Fibroblast of villous mesenchyme (primary cell): ENCODE measurements at places on chromosomes 1 and 21. TPM values are rescaled to one million over a fixed set of nuclear protein-coding genes. Genes with fewer than 3 reads are reported as not detected.
A peak's percentile ranks its signal among the peaks of the same experiment; 100 is the strongest.

GRCh38 chr1:218852527-218852926, 321.2 kb upstream of the LYPLAL1 start:
- DNase-seq: no peak

- DNase-seq: no peak
Measured at GRCh38 chr1:11463177-11463576, 15.8 kb upstream of the DISP3 start.

DNA sequence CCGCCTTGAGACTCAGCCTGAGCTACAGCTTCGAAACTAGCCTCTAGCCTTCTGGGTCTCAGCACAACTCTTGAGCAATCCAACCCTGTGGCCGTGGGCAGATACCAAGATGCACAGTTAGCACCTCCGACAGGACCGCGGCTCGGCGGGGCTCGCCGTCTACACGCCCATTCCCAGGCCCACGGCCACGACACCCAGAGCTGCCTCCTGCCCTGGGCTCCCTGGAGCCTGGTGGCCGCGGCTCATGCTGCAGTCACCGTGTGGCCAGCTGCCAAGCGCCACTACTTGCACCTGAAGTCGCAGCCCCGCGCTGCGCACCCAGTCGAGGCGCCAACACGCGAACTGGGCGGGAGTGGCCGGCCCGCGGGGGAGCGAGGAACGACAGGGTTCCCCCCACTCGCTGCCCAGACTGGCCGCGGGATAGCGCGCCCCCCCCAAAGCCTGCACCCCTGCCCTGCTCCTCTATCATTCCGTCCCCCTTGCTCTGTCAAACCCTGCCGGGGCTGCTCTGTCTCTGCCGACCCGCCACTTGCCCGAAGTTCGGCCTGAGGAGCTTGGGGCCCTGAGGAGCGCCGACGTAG, 729 bp upstream of the CDCA8 start:
- DNase-seq: peak; percentile 76

- peak; percentile 57 for DNase-seq
Measured at GRCh38 chr1:59007820-59008598, 224.2 kb upstream of the JUN start.

- DNase-seq: no peak
Measured at GRCh38 chr1:181179279-181179986, 90.9 kb downstream of the IER5 start.

- peak; percentile 36 for DNase-seq
Measured at GRCh38 chr1:108829498-108829916, 27.4 kb downstream of the AKNAD1 start.

- no peak for DNase-seq
Measured at GRCh38 chr1:162703708-162704107, 71.4 kb downstream of the DDR2 start.

GRCh38 chr1:192045131-192045530, 113.1 kb upstream of the RGS18 start:
- DNase-seq: no peak

DNA sequence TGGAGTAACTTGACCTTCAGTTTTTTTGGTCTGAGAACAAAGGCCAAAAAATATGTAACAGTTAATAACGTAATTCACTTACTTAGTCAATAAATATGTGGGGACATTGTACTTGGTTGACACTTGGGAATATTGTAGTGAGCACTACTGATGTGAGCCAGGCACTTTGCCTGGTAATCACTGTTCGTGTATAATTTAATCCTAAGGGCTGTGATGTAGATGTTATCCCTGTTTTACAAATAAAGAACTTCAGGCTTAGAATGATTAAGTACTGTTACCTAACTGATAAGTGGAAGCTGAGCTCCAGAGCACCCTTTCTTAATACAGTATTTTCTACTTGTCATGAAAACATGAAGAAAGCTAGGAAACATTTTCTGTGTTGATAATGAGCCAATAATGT, 28.0 kb downstream of the PTBP2 start:
- DNase-seq: no peak

The LY9 gene
- under 0.01 TPM in 1 of 2 replicates, not detected in the other for total RNA-seq

The CHIA gene
- total RNA-seq: not detected in 2 replicates

The ARHGAP30 gene
- total RNA-seq: under 0.01 TPM in 1 of 2 replicates, not detected in the other

The PROK1 gene
- total RNA-seq: not detected in 2 replicates

The CD2 gene
- not detected in 2 replicates for total RNA-seq

The FCRLB gene
- total RNA-seq: 2.9 and 4.3 TPM in 2 replicates
